ENCODE measurements at places on chromosomes 4 and X.
A peak's percentile ranks its signal among the peaks of the same experiment; 100 is the strongest.

DNA sequence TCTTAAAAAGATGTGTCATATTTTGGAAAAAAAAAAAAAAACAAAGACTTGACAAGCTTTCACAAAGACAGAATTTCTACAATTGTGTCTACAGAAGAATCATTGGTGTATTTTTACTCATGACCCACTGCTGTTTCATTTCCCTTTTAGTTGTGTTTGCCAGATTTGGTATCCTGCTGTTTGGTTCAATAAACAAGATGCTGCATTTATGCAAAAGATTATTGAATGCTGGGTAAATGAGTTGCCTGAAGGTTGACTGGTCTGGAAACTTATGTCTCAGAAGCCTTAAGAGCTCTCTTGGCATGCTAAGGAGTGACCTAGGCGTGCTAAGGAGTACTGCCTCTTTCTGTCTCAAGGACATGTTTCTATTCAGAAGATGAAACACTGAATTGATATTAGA lies 64.9 kb upstream of the NPY2R start:
- DNase-seq = no peak

GRCh38 chr4:177479063-177479462 lies 36.8 kb upstream of the AGA start:
- no peak for DNase-seq

DNA sequence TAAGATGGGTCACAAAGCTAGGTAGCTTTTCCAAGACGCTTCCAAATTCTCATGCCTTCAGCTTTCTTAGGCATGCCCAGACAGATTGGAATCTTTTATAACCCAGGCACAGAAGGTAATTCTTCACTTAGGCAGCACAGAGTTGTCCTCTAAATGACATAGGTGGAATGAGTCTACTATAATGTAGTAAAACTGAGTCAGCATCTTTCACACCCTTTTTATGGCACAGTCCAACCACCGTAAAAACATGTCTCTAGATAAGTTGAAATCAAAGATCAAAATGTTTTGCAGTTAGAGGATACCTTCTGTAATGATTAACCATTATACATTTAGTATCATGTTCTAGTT lies 128.4 kb upstream of the FAT1 start:
- no peak for DNase-seq

GRCh38 chr4:57504139-57504538 lies 394.0 kb upstream of the IGFBP7 start:
- DNase-seq = no peak

- DNase-seq = no peak
These were observed 3.0 kb downstream of the SLIT2 start for GRCh38 chr4:20254511-20255250.

DNA sequence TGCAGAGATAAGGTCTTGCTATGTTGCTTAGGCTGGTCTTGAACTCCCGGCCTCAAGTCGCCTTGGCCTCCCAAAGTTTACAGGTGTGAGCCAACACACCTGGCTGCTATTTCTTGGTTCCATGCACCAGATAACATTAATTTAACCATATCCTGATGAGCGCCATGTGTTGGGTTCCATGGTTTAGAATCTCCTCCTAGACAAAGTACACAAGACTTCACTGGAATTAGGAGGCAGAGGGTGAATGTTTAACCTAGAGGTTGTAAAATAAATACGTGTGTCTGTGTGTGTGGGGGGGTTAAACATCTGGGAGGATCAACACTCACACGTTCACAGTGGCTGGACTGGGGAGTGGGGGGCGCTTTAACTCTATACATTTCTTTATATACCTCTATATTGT lies 32.4 kb upstream of the SORCS2 start:
- DNase-seq = no peak

GRCh38 chrX:13179100-13179499 lies 134.7 kb upstream of the FAM9C start:
- no peak for DNase-seq

GRCh38 chr4:6773106-6773505 lies 9.4 kb upstream of the KIAA0232 start:
- DNase-seq = no peak

DNA sequence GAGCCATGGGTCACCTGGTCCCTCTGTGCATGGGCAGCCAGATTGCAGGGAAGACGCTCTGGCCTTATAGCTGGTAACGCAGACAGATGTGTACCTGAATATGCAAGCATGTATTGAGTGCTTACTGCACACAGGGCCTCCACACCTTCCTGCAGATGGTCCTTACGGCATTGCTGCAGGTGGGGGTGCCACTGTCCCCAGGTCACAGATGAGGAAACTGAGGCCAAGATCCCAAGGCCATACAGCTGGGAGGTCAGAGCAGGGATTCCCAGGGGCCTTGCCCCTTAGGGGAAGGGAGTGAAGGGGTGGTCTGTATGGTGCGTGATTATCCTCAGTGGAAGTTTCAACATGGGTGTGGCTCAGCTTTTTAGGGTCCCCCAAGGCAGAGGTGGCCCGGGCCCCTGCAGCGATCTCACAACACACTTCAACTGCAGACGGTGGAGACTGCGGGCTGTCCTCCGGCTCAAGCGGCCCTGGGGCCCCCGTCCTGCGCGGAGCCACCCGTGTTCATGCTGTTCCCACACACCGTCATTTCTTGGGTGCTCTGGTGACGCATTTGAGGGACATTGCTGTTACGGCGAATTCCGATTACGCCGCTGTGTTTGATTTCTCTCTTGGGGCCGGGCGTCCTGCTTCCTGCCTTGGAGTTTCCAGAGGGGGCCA lies 8.1 kb downstream of the DOK7 start:
- no peak for DNase-seq

DNA sequence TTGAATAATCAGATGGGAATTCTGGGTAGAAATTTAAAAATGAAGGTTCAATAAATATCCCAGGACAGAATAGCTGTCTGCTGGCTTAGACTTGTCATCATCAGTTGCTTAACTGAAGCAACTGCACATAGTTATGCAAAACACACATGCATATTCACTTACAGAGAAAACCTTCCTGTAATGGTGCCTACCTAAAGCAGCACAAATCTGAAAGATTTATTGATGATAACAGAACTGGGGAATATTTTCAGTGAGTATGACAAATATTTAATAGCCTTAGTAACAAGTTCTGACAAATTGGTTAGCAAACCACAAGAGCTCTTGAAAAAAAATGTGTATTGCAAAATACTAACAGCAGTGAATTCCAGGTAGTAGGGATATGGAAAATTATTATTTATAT lies 606.8 kb upstream of the BOD1L1 start:
- no peak for DNase-seq

- DNase-seq = peak; percentile 4
These were observed 6.4 kb downstream of the SCML2 start for GRCh38 chrX:18348047-18348446.

- no peak for DNase-seq
These were observed 99.0 kb downstream of the ZAR1 start for GRCh38 chr4:48589098-48589445.

DNA sequence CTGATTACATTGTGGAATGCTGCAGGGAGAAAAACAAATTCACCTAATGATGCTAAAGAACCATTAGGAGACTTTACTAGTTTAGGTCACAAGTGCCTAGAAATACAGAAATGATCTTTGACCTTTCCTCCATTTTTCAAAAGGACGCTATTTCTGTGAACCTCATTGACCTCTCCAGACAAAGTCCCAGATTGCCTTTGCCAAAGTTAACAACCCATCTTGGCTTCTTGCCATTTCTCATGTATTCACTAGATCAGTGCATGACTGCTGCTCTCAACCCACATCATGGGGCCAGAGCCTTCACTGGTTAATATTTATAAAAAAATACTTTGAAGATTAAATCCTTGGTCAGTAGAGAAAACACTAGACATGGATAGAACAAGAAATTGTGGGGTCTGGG lies 19.9 kb upstream of the AR start:
- no peak for DNase-seq

GRCh38 chr4:55367084-55367722 lies 21.2 kb downstream of the SRD5A3 start:
- DNase-seq = no peak

DNA sequence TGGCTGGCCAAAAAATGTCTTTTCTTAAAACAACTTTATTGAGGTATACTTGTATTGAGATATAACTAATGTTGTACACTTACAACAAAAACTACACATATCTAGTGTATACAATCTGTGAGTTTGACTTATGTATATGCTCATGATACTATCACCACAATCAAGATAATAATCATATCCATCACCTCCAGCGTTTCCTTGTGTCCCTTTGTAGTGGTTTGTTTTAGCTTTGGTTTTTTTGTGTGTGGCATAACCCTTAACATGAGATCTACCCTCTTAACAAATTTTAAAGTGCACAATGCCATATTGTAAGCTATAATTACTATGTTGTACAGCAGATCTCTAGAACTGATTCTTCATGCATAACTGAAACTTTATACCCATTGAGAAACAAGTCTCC lies 13.4 kb upstream of the PCSK1N start:
- no peak for DNase-seq

GRCh38 chr4:13617801-13618200 lies 9.7 kb downstream of the BOD1L1 start:
- DNase-seq = no peak

- no peak for DNase-seq
These were observed 105.2 kb downstream of the RNF150 start for GRCh38 chr4:141028024-141028529.

GRCh38 chrX:53188763-53189162 lies 36.2 kb downstream of the KDM5C start:
- DNase-seq = no peak

- DNase-seq = peak; percentile 87
These were observed 25.8 kb upstream of the CHRNA9 start for GRCh38 chr4:40309250-40309774.

DNA sequence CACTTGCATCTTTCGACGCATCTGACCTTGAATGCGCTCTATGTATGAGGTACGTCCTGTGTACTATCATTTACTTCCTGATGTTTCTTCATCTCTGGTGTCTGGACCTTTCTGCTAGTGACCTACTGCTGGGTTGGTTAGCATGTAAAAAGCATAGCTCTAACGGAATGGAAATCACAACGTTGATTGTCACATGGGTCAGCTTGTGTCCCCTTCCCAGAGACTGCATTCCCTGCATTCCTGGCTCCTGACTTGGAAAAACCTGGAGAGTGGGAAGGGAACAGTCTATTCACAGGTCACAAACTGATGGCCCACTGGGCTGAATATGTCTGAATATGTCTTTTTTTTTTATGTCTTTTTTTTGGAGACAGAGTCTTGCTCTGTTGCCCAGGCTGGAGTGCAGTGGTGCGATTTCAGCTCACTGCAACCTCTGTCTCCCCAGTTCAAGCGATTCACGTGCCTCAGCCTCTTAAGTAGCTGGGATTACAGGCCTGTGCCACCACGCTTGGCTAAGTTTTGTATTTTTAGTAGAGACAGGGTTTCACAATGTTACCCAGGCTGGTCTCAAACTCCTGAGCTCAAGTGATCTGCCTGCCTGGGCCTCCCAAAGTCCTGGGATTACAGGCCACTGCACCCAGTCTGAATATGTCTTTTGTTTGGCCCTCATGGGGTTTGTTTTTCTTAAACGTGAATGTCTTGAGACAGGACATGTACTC lies 16.3 kb downstream of the LONRF3 start:
- no peak for DNase-seq

GRCh38 chr4:125801924-125802323 lies 487.2 kb downstream of the FAT4 start:
- no peak for DNase-seq

- peak; percentile 47 for DNase-seq
These were observed 147.7 kb downstream of the SH3KBP1 start for GRCh38 chrX:19739683-19740082.

- peak; percentile 60 for DNase-seq
These were observed 113.7 kb downstream of the CHRNA9 start for GRCh38 chr4:40448875-40449274.

GRCh38 chrX:74536152-74536831 lies 78.1 kb downstream of the RLIM start:
- no peak for DNase-seq

- DNase-seq = no peak
These were observed 219.2 kb downstream of the MAML3 start for GRCh38 chr4:139934708-139935195.

GRCh38 chr4:82201303-82201702 lies 172.5 kb downstream of the HNRNPD start:
- peak; percentile 49 for DNase-seq

- no peak for DNase-seq
These were observed 34.3 kb downstream of the RAPGEF2 start for GRCh38 chr4:159137176-159137575.

- no peak for DNase-seq
These were observed 731.9 kb upstream of the PCDH10 start for GRCh38 chr4:132417220-132417619.
